Pulmonary artery endothelial cell (primary cell): ENCODE measurements at places on chromosomes 12 and 14. TPM values are rescaled to one million over a fixed set of nuclear protein-coding genes. Genes with fewer than 3 reads are reported as not detected.

DNA sequence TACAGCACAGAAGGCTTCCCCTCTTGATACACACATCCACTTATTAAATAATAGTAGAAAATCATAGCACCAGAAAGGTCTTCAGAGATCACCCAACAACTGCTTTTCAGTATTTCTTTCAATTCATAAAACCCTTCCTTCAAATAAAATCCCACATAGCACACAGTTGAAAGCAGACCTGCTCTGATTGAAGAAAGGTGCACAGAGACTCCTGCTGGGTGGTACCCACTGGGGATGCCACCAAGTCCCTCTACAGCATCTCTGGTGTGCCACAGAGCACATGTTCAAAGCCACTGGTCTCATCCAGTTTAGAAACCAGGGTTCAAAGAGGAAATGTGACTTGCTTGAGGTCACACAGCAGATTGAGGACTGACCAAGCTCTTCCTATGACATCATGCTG is 427.5 kb downstream of the BCL11B start:
- no peak for DNase-seq

DNA sequence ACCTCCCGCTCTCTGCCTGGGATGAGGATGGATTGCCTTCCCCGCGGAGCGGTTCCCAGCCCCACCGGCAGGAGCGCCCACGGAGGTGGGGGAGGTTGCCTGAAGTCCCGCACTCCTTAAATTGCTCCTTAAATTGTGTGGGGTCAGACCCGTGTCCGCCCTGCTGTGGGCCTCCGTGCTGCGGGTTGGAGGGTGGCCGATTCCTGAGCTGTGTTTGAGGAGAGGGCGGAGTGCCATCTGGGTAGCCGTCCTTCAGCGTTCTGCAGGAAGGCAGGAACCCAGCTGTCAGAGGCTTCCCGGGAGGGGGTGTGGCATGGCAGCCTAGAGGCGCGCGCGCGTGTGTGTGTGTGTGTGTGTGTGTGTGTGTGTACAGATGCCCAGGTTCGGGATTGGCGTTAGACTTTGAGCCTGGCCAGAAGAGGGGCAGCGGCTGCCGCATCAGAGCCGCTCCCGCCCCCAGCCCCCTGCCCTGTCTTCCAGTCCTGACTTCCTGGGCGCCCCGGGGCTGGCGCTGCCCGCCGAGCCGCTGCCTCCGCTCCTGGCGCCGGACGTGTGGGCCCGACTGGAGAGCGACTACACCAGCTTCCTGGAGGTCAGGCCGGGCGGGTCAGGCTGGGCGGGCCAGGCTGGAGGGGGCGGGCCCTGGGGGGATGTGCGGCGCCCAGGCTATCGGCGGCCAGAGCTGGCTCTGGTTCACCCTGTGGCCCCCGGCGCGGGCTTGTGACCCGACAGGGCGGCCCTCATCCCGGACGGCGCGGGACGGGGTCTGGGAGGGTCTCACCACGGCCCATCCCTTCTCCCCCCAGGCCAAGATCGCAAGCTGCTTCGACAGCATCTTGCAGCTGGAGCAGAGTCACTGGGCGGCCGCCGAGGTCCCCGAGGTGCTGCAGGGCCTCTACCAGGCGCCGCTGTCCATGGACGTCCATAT is 9.2 kb downstream of the EXOC3L4 start:
- DNase-seq, result no peak

GRCh38 chr12:22415342-22416309 is 81.1 kb upstream of the ST8SIA1 start:
- no peak for DNase-seq

DNA sequence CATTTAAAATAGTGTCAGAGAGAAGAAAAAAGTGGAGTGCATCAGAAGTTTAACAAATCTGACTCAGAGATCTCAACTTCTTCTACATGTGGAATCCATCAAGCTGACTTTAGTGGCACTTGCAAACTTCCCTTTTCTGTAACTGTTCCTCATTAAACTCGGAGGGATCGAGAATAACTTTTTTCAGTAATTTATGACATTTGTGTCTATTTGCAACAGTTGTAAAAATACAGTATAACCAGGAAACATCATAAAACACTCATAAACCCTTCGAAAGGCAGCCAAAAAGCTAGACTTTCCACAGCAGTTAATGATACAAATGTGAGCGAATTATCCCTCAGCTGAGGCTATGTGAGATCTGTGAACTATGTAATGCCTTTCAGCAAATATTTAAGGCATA is 1936.8 kb upstream of the SEL1L start:
- no peak for DNase-seq

GRCh38 chr14:99192028-99192621 is 79.9 kb downstream of the BCL11B start:
- no peak for DNase-seq

DNA sequence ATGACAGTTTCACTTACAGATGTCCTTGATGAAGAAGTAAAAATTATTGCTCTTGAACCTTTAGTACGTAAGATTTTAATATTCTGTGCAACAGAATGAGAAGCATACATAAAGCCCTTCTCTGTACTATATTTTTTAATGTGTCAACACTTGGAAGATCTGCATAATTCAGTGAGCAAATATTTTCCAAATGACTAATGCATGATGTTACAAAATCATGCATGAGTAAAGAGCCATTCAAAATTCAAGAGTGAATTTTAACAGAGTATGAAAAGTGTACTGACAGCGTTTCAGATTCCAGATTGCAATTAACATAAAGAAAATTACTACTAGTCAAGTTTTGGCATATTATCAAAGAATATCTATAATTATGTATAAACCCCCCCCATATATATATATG is 101.4 kb upstream of the BBS10 start:
- no peak for DNase-seq

GRCh38 chr14:70394674-70395306 is 22.1 kb downstream of the SYNJ2BP start:
- DNase-seq, result no peak

DNA sequence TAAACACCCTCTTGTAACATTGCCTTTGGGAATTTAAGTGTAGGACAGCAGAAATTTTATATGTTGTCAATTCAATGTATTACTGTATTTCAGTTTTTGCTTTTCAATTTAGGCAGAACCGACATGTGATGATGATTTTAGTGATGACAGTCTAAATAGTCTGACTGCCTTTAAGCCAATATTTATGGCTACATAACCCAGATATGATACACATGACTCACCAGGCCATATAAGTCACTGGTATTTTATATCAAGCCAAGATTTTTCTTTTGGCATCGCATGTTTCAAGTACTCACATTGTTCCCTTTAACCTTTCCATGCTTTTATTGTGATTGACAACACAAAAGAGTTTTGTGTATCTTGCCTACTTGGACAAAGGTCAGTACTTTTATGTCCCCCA is 13.6 kb upstream of the PPM1A start:
- no peak for DNase-seq

- no peak for DNase-seq
These were observed 23.6 kb downstream of the DAD1 start for GRCh38 chr14:22565391-22565945.

GRCh38 chr14:19828314-19828713 is 24.7 kb downstream of the OR4N2 start:
- no peak for DNase-seq

DNA sequence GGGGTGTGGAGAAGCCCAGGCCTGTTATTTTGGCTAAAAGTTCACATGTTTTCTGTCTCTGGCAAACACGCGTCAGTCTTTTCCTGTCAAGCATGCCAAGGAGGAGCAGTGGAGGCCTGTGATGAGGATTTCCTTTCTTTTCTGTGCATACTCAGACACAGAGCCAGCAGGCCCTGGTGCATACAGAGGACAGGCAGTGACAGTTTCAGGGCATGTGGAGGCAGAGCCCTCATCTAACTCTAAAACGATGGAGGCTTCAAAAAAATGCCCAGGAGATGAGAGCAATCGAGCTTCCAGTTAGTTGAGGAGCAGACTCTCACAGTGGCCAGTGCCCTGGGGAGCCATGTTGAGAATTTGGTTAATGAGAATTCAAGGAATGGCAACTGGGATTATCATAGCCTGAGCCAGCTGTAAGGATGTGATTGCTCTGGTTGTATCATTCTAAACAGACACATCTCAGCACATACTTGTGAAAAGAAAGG is 66.5 kb downstream of the TRAFD1 start:
- no peak for DNase-seq

DNA sequence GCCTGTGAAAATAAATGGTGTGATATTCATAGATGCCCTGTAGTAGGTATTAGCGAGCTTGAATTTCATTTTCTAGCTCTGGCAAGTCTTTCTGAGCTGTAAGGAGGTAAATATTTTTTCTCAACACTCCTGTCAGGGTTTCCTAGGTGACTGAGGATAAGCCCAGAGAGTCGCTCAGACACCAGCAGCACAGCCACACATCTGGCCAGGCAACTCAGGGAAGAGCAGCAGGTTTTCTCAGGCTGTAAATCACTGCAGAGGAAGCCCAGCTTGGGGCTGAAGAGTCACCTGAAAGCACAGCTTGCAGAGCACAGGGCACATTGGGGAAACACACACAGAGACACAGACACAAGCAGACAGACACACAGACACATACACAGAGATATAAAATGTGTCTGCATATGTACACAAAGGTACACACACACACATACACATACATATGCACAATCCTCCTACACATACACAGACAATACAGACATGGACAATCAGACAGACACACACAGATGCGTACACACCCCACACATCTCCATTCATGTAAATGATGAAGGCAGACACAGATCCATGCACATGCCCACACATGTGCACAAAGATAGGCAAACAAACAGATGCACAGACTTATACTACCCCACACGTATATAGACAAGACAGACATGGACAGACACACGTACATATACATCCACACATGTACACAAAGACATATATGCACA is 232.0 kb upstream of the TMTC1 start:
- no peak for DNase-seq

DNA sequence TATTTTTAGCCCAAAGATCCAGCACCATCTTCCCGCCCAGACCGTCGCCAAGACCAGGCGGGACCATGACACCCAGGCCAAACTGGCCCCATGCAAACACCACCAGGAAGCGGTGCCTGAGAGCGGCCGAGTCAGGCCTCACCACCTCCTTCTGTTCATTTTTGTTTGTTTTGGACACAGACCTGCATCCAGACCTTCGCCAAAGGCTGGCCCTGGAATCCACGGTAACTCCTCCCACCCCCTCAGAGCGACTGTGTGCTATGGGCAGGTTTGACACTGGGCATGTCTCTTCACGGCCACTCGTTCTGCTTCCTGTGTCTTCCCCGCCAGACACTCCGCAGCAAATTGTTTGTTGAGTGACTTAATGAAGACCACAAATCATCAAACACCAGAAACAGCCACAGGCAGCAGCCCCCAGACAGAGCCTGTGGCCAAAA is 47.1 kb downstream of the NCOR2 start:
- DNase-seq, result no peak

IGF1 gene
- 0.20 and 0.21 TPM in 2 replicates for total RNA-seq

LIN7A gene
- total RNA-seq, result 0.07 and 0.11 TPM in 2 replicates

CAPS2 gene
- total RNA-seq, result 1.7 and 2.0 TPM in 2 replicates

PRORP gene
- 31.0 and 36.2 TPM in 2 replicates for total RNA-seq

C12orf54 gene
- total RNA-seq, result not detected in 2 replicates

TMEM116 gene
- total RNA-seq, result 1.7 and 2.3 TPM in 2 replicates
